Stimulated activated CD4-positive, alpha-beta T cell treated with anti-CD3 and anti-CD28 coated beads, Interleukin-2, amount 100 ng/mL, for 24 hours (primary cell): ENCODE measurements at places on chromosomes 16 and 17.

- no peak for DNase-seq
Measured at GRCh38 chr17:40352779-40353394, 11.7 kb downstream of the GJD3 start.

DNA sequence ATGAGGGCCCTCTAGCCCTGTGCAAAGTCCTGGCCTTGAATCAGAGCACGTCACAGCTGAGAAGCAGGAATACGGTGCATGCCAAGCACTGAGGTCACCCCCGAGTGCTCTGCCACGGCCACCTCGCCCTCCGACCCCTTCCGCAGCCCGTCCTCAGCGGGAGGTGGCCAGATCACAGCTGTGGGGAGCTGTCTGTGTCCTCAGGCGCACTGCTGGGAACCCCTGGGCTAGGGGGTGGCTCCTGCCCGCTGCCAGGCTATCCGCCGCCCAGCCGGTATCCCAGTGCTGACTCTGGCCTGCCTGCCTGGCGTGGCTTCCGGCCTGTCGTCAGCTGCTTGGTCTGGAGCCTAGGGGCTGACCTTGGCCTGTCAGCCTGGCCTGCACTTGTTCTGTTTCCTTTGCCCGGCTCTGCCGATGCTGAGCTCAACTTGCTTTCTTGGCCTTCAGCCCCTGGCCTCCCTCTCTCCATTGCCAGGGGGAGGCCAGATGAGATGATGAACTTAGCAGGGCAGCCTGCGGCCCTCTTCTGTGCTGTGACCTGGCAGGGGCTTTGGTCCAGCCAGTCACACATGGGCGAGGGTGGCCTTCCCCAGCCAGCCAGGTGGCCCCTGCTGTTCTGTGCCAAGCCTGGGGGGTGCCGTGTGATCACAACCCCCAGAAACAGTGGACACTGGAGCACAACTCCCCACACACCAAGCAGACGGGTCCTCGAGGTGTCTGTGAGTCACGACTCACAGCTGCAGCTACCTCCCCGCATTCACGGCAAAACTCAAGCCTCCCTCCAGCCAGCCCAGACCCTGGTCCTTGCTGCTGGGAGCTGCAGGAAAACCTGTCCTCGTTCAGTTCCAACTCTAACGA is 77.3 kb downstream of the ZDHHC7 start:
- DNase-seq = no peak

GRCh38 chr16:87190288-87191230 is 126.6 kb downstream of the C16orf95 start:
- DNase-seq = no peak

GRCh38 chr16:1647856-1648255 is 30.2 kb upstream of the JPT2 start:
- DNase-seq = no peak

- DNase-seq = no peak
Measured at GRCh38 chr17:64982139-64982915, 63.0 kb upstream of the LRRC37A3 start.

- no peak for DNase-seq
Measured at GRCh38 chr16:65944361-65944760, 422.1 kb upstream of the CDH5 start.

- no peak for DNase-seq
Measured at GRCh38 chr17:6313835-6314234, 121.1 kb downstream of the AIPL1 start.

GRCh38 chr16:68005786-68006286 is 6.6 kb upstream of the DPEP2 start:
- no peak for DNase-seq

DNA sequence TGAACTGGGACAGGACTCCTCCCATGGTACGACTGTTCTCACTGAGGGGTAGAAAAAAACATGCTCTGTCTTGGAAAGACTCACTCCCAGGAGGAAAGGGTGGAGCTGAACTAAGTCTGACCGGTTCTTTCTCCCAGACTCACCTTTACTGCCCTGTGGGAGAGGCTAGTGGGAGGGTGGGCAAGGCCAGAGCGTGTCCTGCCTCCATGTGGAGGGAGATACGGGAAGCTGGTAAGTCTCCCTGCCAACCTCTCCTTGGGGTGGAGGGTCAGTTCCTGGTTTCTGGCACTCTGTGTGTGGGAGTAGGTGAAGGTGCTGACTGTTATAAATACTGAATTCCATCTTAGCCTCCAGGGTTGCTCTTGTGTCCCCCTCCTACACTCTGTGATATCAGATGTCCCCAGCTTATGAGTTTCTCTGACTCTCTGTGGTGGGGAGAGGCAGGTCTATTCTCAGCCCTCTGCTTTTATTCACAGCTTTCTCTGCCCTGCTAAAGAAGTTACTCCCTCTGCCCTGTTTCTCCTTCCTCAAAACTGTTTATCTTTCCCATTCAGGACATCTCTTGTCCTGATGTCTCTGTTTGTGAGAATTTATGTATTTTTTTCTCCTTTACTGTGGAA is 26.9 kb upstream of the FAM20A start:
- no peak for DNase-seq

DNA sequence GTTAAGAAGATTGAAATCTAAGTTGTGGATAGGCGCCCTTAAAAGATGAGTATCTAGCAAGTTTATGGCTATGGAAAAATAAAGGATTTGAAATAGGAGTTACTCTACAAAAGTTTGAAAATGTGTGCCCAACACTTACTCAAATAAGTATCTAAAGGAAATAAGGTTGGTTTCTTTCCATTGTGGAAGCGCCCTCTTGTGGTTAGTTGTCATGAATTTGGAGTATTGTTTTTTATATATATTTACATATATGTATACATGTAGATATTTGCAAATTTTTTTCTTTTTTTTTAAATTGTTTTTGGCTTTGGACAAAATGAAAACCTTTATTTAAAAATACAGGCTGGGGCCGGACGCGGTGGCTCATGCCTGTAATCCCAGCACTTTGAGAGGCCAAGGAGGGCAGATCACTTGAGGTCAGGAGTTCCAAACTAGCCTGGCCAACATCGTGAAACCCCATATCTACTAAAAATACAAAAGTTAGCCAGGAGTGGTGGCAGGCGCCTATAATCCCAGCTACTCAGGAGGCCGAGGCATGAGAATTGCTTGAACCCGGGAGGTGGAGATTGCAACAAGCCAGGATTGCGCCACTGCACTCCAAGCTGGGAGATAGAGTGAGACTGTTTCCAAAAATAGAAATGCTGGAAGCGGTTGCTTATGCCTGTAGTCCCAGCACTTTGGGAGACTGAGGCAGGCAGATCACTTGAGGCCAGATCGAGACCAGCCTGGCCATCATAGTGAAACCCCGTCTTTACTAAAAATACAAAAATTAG is 24.0 kb upstream of the VPS4A start:
- DNase-seq = peak; percentile 8

DNA sequence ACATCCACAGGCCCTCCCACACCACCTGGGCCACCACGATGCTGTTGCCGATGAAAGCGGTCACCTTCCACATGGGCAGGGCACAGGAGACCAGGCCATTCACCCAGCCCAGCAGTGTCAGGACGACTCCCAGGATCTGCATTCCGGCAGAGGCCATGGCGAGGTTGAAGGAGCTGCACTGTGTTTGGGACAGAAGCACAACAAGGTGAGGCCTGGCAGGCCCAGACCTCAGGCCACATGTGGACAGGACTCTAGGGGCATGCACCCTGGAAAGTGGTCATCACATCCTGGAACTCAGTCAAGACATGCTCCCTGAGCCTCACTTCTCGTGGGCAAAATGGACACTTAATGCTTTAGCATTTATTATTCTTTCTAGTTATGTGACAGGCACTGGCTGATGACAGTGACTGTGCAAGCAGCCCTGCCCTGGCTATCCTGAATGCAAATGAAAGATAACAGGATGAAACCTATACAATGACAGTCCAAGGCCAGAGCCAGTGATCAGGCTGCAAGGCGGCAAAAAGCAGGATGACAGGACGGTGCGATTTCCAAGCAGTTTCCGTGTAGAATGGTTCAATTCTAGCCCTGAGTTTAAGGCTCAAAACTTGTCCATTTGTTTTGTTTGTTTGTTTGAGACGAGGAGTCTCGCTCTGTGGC is 2.0 kb downstream of the CLDN6 start:
- no peak for DNase-seq

DNA sequence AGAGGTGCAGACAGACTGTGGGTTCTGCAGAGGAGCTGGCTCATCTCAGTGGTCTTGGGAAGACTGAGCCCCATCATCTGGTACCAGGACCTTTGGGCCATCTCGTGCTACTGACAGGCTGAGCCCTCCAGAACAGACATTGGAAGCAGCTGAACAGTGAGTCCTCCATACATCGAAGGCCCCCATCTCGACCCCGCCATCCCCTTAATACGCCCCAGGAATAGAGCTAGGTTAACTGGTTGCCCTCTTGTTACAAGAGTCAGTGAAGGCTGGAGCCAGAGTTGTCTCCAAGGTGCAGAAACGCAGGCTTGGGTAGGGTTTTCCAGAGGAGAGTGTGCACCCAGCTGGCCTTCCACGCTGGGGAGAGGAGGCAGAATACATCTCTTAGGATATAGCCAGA is 76.0 kb downstream of the N4BP1 start:
- no peak for DNase-seq

- no peak for DNase-seq
Measured at GRCh38 chr16:70696952-70697593, 11.2 kb upstream of the MTSS2 start.

DNA sequence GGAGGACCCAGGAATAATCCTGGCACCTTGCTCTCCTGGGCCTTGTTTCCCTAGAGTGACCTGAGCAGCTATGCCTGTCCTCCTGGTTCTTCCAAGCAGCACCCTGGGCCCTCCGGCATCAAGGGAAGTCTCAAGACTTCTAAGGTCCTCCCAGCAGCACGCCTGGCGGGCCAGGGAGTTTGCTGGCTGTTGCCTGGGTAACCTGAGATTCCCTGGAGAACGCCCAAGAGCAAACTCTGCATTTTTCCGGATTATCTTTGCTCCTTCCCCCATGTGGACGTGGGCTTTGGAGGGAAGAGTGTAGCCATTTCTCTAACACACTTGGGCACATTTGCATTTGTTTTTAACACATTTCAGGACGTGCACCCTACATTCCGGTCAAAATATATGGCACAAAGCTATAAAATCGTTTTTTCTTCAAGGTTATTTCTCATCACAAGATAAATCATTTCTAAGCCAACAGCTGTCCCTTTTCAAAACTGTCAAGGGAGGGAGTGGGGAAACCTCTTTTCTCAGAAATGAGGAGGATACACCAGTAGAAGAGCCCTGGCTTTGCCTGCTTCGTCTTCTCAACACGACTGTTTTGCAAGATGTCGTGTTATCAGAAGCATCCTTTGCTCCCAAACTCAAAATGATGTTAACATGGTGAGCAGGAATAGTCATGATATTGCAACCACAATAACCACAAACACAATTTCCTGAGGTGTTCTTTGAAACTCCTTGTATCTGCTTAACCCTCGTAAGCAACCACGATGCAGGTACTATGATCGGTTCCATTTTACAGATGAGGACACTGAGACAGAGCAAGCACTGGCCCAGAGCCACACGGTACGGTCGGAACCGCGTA is 116.5 kb downstream of the ADCY9 start:
- DNase-seq = no peak

GRCh38 chr17:74569020-74570003 is 2.0 kb upstream of the CD300H start:
- DNase-seq = no peak

- no peak for DNase-seq
Measured at GRCh38 chr16:77406680-77407079, 28.2 kb downstream of the ADAMTS18 start.

GRCh38 chr17:30790279-30790678 is 34.2 kb downstream of the CRLF3 start:
- DNase-seq = no peak

DNA sequence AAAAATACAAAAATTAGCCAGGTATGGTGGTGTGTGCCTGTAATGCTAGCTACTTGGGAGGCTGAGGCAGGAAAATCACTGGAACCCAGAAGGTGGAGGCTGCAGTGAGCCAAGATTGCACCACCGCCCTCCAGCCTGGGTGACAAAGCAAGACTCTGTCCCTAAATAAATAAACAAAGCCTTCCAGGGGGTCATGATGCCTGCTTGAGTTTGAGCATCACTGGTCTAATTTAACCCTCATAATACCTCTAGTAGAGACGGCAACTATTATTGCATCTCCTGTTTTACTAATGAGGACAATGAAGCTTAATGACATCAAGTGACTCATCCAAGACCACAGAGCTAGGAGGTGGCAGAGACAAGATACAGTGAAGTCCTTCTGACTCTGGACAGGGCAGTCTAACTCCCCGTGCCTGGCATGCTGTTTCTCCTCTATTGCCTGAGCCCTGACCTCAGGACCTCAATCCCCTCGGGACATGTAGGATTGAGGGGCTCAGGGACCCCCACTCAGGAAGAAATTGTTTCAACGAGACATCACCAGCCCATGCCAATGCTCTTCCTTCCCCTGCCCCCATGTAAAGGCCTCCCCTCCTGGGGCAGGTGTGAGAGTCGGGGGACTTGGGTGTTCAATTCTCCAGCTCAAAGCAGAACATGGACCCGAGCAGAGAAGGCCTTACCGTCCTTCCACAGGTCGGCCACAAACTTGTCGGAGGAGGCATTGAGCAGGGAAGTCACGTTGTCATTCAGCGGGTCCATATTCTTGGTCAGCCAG is 102.9 kb downstream of the NDE1 start:
- DNase-seq = no peak

GRCh38 chr17:21532763-21533385 is 156.7 kb downstream of the KCNJ12 start:
- no peak for DNase-seq

- DNase-seq = peak; percentile 80
Measured at GRCh38 chr16:29806099-29806579, at the start of gene MAZ. Gene MAZ (plus strand): TSS chr16:29806529. CDS start chr16:29806702, 173 bp downstream.

DNA sequence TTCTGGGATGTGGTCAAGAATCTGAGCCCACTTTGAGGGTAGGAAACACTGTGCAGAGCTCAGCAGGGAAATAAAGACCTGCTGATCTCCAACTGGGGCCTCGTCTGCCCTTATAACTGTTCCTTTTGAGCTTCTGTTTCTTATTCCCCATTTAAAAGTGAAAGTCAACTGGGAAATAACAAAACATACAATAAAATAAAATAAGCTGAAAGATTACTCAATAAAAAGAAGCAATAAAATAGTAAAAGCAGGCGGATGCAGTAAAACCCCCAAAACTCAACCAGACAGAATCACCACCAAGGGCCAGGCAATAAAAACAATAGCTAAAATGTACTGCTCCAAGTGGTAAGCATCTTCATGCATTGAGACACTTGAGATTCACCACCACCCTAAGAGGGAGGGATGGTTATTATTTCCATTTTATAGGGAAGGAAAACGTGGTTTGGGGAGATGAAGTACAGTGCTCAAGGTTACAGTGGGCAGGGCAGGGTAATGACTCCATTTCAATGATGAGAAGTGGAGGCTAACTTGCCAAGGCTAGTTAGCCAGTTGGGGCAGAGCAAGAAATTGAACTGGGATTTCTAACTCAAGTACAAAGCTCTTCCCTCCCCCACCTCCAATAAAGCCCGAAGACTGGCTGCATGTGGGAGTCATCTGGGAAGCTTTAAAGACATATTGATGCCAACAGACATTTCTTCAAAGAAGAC is 6.4 kb upstream of the SPACA3 start:
- DNase-seq = no peak
